ENCODE measurements at places on chromosomes 1 and 21.

GRCh38 chr1:165344198-165344597, 12.3 kb downstream of the LMX1A start:
- DNase-seq: no peak

DNA sequence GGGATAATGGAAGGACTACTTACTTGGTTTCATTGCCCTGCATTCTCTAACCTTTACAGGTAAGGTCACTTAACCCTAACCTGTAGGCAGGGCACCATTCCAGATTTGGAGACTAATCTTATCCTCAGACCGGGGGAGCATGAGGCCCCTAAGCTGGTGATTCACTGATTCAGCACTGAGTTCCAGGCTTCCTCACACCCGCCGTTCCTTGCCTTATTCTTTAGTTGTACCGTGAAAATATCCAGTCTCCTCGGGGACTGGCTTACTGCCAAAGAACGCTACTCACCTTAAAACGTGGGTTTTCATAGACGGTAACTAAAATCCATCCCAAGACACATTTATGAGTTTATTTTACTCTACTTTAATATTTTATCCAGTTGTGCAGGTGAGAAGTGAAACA, 44.3 kb upstream of the COL24A1 start:
- DNase-seq: no peak

DNA sequence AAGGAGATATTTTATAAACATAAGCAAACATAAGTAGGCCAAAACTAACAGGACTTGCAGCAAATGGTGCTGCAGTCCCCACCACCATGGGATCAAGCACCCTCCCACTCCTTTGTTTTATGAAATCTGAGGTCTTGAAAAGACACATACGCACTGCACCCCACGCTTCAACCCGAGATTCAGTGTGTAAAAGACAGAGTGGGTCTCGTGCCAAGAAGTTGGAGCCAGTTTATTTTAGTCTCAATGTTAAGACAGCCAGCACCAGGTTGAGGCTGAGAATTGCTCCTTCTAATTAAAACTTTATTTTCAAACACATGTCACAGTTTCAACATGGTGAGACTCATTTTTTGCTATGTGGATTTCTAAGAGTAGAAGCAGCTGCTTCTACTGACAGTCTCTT, 139.1 kb upstream of the TIAM1 start:
- DNase-seq: no peak

- DNase-seq: no peak
Observed at GRCh38 chr1:167617153-167618147, 12.6 kb upstream of the RCSD1 start.

- DNase-seq: no peak
Observed at GRCh38 chr1:7352364-7352763, 418.7 kb upstream of the VAMP3 start.

DNA sequence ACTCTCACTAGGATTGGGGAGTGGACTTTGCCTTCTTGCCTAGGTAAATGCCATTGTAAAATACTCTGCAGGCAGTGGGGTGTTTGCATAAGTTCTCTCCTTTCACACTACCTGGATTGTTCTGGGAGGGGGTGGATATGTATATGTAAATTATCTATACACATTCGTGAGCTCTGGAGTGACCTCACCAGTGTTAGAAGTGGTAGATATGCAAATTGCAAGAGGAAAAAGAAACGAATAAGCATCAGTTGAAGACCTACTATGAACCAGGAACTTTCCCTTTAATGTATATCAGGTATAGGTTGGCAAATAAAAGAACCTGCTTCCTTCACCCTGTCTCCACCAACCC, 1.5 kb upstream of the ARHGEF11 start:
- DNase-seq: no peak

- DNase-seq: no peak
Observed at GRCh38 chr1:15848929-15849774, 1.6 kb downstream of the SPEN start.

- no peak for DNase-seq
Observed at GRCh38 chr1:54271341-54271740, 71.4 kb downstream of the MRPL37 start.

DNA sequence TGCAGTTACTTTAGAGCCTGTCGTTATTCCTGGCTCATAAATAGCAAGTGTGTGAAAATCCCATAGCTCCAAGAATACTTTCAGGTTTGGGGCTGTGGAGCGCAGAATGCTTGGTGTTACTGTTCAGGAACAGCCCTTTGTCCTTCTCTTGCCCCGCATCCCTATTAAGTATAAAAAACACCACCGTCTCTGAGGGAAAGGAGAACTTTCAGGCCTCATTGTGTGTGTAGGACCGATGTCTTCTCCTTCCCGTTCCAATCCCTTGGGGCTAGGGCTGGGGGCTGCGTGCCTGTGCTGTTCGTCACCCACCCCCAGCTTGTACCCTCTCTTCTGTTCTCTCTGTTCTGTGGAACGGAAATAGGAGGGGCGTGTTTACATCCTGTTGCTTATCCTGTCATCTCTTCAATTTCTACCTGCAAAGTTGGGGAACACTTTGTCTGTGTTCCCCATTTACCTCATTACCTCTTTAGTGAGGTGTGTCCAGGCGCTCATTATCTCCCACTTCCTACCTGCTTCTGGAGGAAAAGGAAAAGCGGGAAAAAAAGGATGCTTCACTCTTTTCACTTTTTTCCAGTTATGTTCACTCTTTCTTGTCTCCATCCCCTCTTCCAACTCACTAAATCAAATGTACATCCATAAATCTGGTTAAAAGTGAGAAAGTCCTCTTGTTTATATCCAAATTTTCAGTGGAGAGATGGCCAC, 788 bp upstream of the TXNIP start:
- DNase-seq: peak; percentile 42

DNA sequence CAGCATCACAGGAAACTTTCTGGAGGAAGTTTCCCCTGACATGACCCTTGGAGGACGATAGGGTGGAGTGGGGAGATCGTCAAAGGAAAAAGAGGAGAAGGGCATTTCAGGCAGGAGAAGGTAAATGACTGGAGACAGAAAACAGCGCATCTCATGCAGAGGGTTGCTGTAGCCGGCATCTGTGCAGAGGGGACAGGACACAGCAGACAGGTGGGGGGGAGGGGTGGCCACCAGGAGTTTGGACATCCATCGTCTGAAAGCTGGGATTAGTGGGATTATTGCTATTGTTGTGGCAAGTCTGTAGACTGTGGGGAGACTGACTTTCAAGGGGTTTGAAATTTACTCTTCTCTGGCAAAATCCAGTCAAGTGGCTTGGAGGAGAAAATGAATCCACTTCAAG, 463.9 kb downstream of the OMA1 start:
- no peak for DNase-seq

DNA sequence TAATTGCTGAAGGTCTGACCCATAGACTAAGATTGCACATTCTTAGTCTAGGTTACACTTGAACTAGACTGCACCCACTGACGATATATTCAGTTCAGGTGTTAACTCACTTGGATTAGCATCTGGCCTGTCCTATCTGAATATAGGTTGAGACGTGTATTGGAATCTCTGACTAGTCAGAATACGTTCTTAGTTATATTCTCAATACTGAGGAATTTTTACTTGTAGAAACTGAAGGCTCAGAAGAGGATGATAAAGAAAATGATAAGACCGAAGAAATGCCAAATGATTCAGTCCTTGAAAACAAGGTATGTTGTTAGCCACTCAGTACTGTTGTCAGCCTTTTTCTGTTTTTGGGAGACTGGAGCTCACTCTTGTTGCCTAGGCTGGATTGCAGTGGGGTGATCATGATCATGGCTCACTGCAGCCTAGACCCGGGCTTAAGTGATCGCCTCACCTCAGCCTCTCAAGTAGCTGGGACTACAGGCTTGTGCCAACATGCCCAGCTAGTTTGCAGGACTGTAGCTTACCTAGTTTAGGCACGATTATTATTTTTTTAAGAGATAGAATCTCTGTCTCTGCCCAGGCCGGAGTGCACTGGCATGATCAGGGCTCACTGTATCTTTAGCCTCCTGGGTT, 10.8 kb downstream of the CCDC17 start:
- no peak for DNase-seq

DNA sequence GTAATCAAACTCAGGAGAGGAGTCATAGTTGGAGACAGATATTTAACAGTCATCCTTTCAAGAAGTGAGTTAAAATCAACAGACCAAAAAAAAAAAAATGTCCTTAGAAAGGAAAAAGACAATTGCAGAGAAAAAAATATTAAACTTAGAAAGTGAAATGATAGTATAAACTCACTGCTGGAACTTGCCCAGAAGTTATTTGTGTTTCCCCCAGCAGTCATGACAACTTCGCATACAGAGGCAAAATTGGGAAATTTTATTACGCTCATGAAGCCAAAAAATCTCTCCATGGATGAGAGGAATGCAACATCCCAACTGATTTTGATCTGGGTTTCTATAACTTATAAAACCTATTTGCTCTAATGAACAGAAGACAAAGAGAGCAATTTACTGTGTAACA, 198.2 kb downstream of the LRRC7 start:
- no peak for DNase-seq

GRCh38 chr21:15472108-15473040, 257.4 kb upstream of the USP25 start:
- no peak for DNase-seq

DNA sequence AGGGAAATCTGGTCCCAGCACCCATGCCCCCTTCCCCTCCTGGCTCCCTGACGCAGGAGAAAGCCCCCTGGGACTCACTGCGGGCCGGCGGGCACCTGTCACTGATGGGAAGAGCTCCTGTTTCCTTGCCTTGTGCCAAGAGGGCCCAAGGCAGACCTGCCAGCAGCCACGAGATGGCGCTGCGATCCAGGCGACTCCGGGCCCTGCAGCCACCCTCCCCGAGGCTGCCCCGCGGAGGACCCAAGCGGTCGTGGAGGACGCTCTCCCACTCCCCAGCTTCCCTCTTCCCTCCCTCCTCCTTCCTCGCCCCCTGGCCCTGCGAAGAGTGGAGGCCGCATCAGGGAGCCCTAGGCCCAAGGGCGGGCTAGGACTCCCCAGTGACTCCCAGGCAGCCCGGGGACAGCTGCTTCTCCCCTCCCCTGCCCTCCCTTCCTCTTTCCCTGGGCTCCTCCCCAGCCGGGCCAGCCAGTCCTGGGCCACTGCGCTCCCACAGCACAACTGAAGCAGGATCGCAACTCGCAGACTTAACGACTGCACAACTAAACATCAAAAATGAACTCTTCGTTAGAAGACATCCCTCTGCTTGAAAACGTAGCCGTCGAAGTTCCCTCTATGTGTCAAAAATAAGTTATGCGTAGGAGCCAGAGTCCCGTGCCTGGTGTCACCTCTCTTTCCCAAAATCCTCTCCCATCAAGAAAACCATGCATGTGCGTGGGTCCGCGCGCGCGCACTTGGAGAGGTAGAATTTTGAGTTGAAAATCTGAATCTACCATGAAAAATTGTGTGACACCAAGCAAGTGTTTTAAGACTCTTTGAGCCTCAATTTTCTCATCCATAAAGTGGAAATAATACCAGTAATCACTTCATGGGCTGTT, 34.2 kb downstream of the BATF3 start:
- DNase-seq: peak; percentile 74

- DNase-seq: no peak
Observed at GRCh38 chr1:198969981-198970380, 331.1 kb downstream of the PTPRC start.

GRCh38 chr1:58942759-58943191, 158.9 kb upstream of the JUN start:
- no peak for DNase-seq

DNA sequence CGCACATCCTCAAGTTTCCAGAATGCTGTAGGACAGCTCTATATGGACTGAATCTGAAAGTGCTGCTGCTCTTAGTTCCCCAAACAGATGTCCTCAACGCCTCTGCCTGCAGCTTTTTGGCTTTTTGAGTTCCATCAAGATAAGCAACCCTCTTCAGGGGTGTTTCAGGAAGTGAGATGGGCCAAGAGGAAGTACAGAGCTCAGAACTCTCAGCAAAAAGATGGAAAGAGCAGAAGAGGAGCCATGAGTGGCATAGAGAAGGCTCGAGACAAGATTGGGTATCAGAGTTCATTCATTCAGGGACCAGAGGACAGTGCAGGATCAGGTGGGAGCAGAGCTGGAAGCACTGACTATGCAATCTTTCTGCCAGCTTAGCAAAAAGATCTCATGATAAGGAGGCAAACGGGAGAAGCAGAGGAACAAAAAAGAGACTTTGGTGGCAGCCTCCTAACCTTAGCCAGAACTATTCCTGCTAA, at the start of the genes ADORA3 and TMIGD3:
Gene ADORA3 (minus strand): TSS at position 49 of the 476 bp plus-strand sequence. CDS start 279 bp downstream, outside the sequence.
Gene TMIGD3 (minus strand): TSS at position 49 of the 476 bp plus-strand sequence. CDS start 279 bp downstream, outside the sequence.
- DNase-seq: no peak

- DNase-seq: no peak
Observed at GRCh38 chr1:228647523-228648444, 87.5 kb upstream of the RHOU start.

- DNase-seq: no peak
Observed at GRCh38 chr1:39360731-39361130, 130.7 kb upstream of the BMP8A start.

DNA sequence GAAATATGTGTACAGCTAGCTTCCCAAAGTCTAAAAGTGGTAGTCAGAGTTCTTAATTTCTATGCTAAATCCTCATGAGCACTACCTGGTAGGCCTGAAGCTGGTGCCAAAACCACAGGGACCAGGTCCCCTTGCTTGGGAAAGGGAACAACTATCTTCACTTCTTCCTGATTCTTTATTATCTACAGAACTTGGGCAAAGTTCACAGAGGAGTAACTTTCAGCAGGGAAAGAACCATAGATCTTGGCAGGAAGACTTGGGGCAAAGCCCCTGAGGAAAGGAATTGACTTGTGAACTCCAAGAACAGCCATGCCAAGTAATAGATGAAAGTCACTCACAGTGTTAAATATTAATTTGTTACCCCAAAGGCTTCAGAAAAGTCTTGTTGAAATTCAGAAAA, 193.0 kb downstream of the ZC3H11B start:
- DNase-seq: no peak

DNA sequence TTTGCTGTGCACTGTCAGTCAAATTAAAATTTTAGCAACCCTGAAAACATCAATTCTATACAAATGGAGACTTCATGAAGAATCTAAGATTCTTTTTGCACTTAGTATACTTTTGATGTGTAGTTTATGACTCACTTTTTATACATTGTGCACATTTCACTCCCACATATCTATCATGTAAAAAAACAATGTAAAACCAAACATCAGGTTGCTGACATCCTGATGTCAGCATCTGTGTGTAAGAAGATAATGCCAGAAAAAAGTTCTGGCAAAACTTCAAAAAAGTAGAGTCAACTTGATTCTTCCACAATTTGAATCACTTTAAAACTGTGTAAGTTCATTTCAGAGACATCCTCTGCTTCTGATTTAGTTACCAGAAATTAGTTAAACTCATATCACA, 115.7 kb downstream of the CENPF start:
- DNase-seq: no peak

DNA sequence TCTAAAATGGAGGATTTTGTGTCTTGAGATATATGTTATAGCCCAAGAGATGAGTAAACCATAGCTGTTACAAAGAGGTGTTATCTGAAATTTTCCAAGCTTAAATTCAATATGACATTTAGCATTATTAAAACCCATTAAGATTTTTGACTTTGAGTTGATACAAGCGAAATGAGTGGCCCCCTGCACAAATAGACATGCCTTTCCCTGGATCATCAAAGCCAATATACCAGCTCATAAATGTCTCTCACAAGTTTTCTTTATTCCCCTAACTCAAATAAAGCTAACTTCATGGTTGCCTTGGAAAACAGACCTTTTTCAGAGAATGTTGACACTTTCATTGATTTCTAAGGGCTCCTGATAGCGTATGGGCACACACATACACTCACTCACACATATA, 55.5 kb upstream of the TIAM1 start:
- no peak for DNase-seq

Measured in activated naive CD4-positive, alpha-beta T cell (primary cell).